Calu3 (cell line): ENCODE measurements at places on chromosomes 3 and 15.

DNA sequence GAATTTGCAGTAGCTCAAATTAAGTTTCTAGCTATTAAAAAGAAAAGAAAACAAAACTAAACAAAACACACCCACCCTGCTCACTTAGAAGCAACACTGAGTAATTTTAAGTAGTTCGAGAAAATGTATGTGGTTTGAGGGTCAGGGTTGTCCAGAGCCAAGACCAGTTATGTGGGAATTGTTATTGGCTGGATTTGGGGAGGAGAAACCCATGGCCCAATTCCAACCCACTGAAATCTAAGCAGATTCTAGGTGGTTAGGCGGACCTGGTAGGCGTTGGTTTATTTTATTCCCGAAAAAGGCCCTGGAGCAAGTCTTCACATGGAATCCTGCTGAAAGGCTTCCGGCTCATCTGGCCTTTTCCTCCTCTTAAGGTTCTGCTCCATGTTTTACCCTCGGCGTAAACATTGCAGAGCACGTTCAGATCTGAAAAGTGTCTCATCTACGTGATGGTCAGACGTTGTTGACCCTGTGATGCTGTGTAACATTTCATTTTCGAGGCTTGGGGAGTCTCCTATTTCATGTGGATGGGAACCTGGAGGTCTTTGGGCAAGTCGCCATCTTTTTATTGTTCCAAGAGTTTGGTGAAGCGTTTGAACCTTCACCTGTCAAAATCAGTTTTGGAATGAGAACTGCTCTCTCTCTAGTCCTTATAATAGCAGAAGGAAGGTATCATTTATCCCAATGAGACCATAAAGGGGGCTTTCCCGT is 64.0 kb downstream of the FLNB start:
- no peak for DNase-seq

- no peak for DNase-seq
Measured at GRCh38 chr3:133769536-133769935, 23.3 kb downstream of the TF start.

GRCh38 chr15:62344806-62345539 is 179.9 kb upstream of the C2CD4B start:
- peak; percentile 66 for DNase-seq

- no peak for DNase-seq
Measured at GRCh38 chr3:185912929-185913901, 24.6 kb downstream of the TRA2B start.

- no peak for DNase-seq
Measured at GRCh38 chr3:78792733-78793132, 975.1 kb downstream of the ROBO1 start.

- DNase-seq, result peak; percentile 80
Measured at GRCh38 chr15:50181969-50182218, at the start of gene SLC27A2. SLC27A2 (plus strand) TSS chr15:50182196; CDS start chr15:50182428, 232 bp downstream.

- DNase-seq, result no peak
Measured at GRCh38 chr15:26113296-26113695, 250.2 kb upstream of the ATP10A start.

DNA sequence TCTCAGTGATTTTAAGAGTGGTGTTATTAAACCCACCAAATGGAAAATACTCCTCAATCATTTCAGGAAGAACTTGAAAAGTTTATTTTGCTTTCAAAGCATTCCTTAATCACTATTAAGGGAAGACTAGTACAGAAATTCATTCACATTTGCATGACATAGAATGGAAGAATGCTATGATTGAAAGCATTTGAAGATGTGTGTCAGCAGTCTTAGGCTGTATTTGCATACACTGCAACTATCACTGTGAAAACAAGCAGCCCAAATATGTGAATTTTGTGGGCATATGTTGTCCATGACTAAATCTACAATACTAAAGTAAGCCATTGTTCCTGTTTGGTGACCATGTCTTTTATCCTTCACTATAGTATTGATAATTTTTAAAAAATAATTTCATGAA is 95.8 kb downstream of the CNTN3 start:
- no peak for DNase-seq

DNA sequence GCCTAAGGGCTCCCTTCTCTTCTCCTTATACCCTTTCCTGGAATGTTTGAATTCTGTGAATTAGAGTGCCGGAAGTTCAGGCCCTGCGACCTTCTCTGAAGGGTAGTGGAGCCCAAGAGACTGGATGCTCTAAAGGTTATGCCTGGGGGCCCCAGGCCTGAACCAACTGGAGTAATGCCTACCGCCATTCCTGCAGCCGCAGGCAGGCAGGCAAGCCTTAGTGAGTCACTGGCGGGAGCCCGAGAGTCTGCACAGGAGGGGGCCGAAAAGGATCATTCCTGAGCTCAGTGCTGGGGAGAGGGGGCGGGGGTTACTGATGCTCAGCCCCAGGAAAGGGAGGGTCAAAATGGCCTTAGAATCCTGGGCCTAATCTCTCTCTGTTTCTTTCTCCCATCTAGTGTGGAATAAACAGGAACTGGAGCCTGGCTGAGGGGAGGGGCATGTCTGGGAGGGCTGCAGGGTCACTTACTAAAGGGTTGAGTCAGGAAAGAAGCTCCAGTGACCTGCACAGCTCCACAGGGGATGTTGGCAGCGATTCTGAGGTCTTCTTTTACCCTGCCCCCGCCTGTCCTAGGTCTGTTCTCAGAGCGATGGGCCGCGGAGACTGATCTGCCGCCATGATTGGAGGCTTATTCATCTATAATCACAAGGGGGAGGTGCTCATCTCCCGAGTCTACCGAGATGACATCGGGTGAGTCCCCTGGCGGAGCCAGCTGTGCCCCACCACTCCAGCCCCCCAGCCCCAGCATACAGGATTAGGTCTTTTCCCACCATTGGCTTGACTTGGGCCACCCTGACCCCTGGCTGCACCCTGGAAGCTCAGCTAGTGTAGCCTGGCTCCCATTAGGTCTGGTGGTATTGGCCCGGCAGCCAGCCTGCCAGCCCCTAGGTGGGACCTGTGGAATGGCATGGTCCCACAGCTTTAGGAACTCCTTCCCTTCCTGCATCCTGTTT is 2.0 kb downstream of the AP2M1 start:
- DNase-seq, result peak; percentile 75

- peak; percentile 94 for DNase-seq
Measured at GRCh38 chr3:141487521-141488252, 860 bp downstream of the RASA2 start.

- DNase-seq, result no peak
Measured at GRCh38 chr3:188187053-188187452, 33.1 kb downstream of the LPP start.

- DNase-seq, result no peak
Measured at GRCh38 chr3:15592968-15593367, 8.4 kb downstream of the HACL1 start.

DNA sequence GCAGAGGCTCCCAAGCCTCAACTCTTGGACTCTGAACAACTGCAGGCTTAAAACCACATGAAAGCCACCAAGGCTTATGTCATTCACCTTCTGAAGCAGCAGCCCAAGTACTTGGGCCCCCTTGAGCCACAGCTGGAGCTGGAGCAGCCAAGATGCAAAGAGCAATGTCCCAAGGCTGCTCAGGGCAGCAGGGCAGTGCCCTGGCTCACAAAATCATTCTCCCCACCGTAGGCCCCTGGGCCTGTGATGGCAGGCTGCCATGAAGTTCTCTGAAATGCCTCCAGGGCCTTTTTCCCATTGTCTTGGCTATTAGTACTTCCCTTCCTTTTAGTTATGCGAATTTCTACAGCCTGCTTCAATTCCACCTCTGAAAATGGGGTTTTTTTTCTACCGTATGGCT is 83.4 kb downstream of the DCLK3 start:
- DNase-seq, result no peak

DNA sequence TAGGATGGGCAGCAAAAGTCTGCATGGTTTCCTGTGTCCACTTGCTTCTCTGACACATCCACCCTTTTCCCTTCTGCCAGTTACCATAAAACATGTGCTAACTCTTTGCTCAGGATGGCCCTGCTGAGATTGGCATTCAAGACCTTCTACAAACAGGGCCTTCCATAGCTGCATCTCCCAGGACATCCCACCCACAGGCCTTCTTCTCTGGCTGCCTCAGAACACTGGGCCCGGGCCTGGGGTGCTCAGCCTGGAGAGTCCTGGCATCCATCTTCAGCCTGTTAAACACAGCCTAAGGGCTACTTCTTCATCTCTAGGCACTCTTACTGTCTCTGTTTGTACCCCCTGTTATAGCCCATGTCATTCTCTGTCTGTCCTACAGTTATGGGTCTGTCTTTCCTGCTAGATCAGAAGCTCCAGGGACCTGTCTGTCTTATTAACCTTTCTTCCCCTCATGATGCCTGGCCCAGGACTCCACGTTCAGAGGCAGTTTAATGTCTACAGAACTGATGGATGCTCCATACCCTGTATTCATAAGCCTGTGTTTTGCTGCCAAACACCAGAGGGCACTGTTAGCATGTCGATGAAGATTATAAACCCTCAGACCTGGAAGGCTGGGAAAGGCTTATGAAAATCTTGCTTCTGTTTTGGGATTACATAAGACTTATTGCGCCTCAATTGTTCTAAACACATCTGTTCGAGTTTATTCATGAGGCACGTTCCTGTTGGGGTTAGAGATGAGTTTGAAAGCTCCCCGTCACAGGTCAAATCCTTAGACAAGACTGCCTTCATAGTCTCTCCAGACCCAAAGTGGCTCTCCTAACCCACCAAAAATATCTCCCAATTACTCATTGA is 16.5 kb downstream of the SEMA3G start:
- DNase-seq, result peak; percentile 63

GRCh38 chr3:193827040-193827669 is 234.1 kb downstream of the OPA1 start:
- DNase-seq, result no peak

GRCh38 chr3:28924744-28925360 is 356.0 kb upstream of the RBMS3 start:
- DNase-seq, result no peak

GRCh38 chr15:62612771-62613170 is 429.8 kb upstream of the TPM1 start:
- no peak for DNase-seq

DNA sequence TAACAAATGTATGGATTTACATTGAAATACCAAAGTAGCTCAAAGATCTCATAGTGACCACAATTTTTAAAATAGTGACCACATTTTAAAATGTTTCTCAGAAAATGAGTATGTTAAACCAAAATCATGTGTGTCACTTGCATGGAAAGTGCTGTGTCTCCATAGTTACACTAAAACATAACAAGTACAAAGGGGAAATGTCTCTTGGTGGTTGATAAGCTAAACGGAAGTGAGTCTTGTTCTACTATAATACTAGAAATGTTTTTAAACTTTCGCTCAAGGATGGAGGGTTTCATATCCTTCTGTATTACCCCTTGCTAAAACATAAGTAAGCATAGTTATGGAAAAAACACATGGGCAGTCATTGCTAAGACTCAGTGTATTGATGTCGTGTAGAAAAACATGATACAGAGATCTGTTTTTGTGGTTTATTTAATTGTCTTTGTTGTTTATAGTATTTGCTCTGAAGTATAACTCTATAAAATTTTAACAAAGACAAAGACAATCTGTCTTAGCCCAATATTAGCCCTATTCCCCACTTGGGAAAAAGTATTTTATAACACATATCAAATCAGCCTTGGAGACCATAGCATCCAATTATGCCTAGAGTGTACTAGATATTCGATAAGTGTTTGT is 27.0 kb upstream of the DENND4A start:
- DNase-seq, result no peak

DNA sequence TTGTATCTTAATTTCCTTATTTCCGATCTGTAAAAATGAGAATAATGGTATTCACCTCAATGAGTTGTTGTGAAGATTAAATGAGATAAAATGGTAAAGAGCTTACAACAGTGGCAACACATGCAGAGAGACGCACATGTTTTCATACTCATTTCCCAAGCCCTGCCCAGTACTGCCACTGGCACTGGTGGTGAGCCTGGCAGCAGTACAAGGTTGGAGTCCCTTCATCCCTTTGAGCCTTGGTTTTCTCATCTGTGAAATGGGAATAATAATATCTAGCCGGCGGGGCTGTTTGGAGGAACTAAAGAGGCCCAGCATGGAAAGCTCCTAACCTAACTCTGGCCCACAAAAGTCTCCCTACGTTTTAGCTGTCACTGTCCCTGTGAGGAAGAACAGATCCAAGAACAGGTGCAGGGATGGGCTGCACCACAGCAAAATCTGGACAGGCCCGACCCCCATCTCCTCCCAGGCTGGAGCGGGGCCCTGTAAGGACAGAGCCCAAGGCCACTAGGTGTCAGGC is 866 bp upstream of the CD276 start:
- DNase-seq, result no peak

DNA sequence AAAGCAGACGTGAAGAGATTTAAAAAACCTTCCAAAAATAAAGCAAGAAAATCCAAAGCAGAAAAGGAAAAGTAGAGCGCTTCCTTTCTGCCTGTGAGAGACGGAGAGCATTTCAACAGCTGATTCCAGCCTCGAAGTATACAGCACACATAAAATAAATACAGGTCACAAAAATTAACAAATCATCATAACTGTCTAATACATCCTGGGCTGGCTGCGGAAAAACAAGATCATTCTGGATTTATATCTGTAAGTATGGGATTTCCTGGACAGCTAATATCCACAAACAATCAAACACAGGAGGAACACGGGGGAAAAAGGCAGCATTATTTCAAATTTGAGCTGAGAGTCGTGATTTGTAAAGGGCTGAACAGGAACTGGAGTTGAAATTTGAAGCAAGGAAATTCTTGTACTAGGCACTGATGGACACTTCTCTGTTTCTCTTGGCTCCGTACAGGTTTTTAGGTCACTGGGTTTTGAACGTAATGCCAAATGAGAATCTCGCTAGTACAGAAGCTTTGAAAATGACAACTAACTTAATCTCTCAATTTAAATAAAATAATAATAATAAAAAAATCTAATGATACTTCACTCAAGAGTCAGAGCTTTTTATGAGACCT is 577.7 kb downstream of the FOXP1 start:
- DNase-seq, result no peak

GRCh38 chr3:139935866-139936817 is 1.2 kb downstream of the CLSTN2 start:
- peak; percentile 36 for DNase-seq

GRCh38 chr3:126448136-126448892 is 27.4 kb downstream of the ZXDC start:
- DNase-seq, result no peak

- no peak for DNase-seq
Measured at GRCh38 chr15:71244250-71244649, 129.0 kb downstream of the THSD4 start.

- peak; percentile 37 for DNase-seq
Measured at GRCh38 chr3:18657858-18658820, 233.0 kb upstream of the SATB1 start.
